Thoracic aorta endothelial cell (primary cell): ENCODE measurements at places on chromosomes 1 and 21. TPM values are rescaled to one million over a fixed set of nuclear protein-coding genes. Genes with fewer than 3 reads are reported as not detected.

GFI1 gene
- 0.07 and 0.27 TPM in 2 replicates for total RNA-seq

WNT9A gene
- total RNA-seq, result 1.1 and 2.7 TPM in 2 replicates

ZFP69 gene
- 2.3 and 3.4 TPM in 2 replicates for total RNA-seq

PLD5 gene
- not detected in 2 replicates for total RNA-seq
